ENCODE measurements at places on chromosomes 7 and 10. TPM values are rescaled to one million over a fixed set of nuclear protein-coding genes. Genes with fewer than 3 reads are reported as not detected.

Gene PON1
- 0.82 TPM for total RNA-seq

GRCh38 chr7:24025765-24026164 lies 258.2 kb upstream of the NPY start:
- no peak for DNase-seq

GRCh38 chr10:6402349-6402709 lies 177.7 kb downstream of the PRKCQ start:
- no peak for DNase-seq

Gene BAG3
- 24.7 TPM for total RNA-seq

Gene TAS2R3
- 3.9 TPM for total RNA-seq

- DNase-seq = no peak
Measured at GRCh38 chr7:76223286-76223972, 21.7 kb downstream of the SRRM3 start.

GRCh38 chr10:133009218-133009950 lies 67.0 kb upstream of the CFAP46 start:
- DNase-seq = no peak

Gene CYP51A1
- total RNA-seq = 55.4 TPM

DNA sequence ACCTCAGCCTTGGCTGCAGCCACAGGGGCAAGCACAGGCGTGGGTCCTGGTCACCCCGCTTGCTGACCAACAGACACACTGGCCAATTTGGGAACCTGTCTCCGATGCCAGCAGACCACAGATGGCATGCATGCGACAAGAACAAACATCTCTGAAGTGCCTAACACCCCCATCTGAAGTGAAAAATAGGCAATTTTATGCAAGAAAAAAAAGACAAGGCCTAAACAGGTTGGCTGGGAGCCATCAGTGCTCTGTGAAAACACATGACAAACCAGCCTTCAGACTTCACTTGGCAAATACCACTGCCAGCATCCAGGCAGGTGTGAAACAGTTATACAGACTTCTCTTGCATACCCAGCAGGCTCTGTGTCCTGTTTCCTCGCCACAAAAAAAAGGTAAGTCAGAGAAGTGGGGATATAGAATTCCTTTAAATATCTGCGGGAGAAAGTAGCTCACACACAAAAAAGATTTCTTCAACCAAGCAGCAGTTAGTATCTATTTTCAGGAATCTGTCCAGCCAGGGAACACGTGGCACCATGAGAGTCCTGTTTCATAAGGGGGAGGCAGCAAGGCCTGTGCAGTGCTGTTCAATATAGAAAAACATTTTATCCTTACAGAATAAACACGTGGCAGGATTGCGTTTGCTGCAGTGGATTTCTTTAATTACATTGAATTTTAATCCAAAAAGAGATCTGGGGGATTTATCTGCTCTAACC lies 293.4 kb upstream of the MKLN1 start:
- DNase-seq = peak; percentile 50

DNA sequence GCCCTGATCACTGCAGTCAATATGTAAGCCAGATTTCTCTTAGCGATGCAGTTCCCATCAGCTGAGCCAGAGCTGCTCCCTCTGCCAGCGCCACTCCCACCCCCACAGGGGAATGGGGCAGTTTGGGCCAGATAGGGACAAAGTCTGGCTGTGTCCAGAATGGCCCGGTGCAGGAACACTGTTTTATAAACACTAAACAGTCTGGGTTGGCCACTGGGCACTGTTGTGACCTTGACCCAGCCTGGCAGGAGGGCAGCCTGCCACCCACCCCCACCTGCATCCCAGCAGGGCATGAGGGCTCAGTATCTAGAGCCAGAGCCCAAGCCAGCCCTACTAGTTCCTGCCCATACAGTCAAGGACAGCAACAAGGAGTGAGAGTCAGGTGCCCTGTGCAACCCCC lies 1.3 kb downstream of the OGDHL start:
- DNase-seq = no peak

GRCh38 chr7:25223206-25223605 lies 5.1 kb downstream of the NPVF start:
- DNase-seq = no peak

Gene LRRN3
- 3.6 TPM for total RNA-seq
